Stimulated activated CD4-positive, alpha-beta T cell treated with anti-CD3 and anti-CD28 coated beads, TNF-alpha, amount 100 ng/mL, for 24 hours (primary cell): ENCODE measurements at places on chromosomes 3 and 15.

DNA sequence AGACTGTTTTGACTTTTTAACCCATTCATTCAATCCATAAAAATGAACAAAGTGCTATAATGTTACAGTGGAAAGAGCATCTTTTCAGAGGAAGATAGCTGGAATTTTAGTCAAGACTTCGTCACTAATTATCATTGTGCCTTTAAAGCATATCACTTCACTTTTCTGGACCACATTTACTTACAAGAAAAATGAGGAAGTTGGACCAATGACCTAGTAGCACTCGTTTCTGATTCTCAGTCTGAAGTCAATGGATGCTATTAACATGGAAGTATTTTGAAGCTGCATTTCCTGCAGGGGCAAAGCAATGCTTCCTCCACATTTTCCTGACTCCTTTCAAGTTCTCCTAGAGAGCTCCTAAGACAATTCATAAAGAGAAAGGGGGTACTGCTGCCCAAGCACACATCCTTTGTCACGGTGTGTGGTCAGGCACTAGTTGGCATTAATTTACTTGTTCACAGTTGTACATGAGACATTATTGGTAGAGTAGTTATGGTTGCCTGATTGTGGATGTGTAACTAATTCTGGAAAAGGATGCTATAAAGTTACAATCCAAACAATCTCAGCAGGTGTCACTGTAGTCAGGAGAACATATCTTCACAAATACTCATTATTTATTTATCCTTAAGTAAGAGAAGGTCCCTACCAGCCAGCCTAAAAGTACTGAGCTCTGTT lies 1049.1 kb downstream of the FHIT start:
- DNase-seq, result no peak

DNA sequence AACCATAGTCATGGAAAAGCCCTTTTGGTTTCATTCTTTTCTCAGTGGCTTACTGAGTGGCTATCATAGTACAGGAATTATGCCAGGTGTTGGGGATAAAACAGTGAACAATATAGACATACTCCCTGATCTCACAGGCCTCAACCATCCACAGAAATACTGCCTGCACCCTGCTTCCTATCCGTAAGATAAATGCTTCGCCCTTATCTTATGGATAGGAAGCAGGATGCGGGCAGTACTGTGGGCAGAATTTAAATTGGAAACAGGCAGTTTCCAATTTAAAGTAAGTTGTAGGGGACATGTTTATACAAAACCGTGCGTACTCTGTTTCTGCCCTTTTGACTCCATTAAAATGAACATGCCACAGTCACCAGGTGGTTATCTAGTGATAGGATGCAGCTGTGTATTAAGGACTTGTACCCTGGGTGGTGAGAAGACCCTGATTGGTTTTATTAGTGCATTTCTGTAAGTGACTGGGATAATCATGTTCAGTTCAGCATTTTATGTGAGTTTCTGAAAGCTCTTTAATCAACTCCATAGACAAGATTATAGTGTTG lies 141.8 kb upstream of the BHLHE40 start:
- no peak for DNase-seq

GRCh38 chr3:48086705-48087104 lies 70.5 kb upstream of the MAP4 start:
- no peak for DNase-seq

- DNase-seq, result no peak
Measured at GRCh38 chr15:38069511-38070011, 135.1 kb downstream of the TMCO5A start.

DNA sequence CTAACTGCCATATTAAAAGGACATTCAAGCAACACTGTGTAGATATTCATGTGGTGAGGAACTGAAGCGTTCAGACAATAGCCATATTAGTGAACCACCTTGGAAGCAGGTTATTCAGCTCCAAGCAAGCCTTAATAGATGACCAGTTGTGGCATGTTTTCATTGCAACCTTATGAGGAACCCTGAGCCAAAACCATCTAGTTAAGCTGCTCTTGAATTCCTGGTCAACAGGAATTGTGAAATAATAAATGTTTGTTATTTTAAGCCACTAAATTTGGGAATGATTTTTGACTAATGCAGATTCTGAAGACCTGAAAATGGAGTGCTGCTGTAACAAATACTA lies 73.0 kb downstream of the SPRED1 start:
- no peak for DNase-seq

GRCh38 chr3:42632146-42632545 lies 21.4 kb upstream of the ZBTB47 start:
- DNase-seq, result no peak

- no peak for DNase-seq
Measured at GRCh38 chr15:37037071-37037655, 63.2 kb downstream of the MEIS2 start.

- no peak for DNase-seq
Measured at GRCh38 chr3:88101142-88101541, 42.1 kb downstream of the ZNF654 start.

DNA sequence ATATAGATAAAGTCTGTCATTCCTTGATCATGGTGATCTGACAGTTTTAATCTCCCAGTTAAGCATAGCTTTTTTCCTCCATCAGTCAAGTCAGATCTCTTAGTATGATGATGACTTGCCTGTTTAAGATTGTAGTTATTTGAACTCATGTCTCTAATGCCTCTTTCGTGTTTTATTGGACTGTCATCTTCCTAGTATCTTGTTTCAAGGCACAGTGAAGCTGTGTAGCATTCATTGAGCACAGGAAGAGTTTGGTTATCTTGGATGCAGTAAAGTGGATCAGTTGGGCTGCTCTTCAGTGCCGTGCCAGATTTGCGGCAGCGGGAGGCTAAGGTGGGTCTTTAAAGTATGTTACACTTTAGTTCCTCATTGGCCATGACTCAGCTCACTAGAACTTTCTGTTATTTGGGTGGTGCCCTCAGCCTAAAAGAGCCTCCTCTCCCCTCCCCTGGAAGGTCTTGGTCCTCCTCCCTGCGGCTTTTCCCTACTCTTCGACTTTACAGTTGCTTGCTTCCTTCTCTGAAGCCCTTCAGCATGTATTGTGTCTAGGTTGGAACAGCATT lies 45.7 kb upstream of the SKOR1 start:
- DNase-seq, result no peak

DNA sequence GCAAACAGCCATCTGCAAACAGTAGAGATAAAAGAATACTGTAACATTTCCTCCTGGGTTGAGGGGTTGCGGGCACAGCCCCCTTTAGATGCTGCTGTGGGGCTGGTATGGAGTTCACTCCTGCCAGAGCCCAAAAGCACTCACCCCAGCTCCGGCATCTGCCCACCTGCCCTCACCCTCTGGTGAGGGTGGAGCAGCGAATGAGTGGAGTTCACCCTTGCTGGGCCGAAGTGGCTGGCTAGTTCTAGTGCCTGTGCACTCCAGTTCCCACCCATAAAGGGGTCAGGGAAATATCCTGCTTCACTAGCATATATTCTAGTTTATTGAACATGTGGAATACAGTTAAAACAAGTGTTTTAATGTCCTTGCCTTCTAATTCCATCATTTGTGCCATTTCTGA lies 209.7 kb upstream of the SGO1 start:
- no peak for DNase-seq

- no peak for DNase-seq
Measured at GRCh38 chr3:166123576-166123975, 286.4 kb upstream of the BCHE start.

- DNase-seq, result no peak
Measured at GRCh38 chr3:106824856-106825255, 552.4 kb upstream of the CCDC54 start.

DNA sequence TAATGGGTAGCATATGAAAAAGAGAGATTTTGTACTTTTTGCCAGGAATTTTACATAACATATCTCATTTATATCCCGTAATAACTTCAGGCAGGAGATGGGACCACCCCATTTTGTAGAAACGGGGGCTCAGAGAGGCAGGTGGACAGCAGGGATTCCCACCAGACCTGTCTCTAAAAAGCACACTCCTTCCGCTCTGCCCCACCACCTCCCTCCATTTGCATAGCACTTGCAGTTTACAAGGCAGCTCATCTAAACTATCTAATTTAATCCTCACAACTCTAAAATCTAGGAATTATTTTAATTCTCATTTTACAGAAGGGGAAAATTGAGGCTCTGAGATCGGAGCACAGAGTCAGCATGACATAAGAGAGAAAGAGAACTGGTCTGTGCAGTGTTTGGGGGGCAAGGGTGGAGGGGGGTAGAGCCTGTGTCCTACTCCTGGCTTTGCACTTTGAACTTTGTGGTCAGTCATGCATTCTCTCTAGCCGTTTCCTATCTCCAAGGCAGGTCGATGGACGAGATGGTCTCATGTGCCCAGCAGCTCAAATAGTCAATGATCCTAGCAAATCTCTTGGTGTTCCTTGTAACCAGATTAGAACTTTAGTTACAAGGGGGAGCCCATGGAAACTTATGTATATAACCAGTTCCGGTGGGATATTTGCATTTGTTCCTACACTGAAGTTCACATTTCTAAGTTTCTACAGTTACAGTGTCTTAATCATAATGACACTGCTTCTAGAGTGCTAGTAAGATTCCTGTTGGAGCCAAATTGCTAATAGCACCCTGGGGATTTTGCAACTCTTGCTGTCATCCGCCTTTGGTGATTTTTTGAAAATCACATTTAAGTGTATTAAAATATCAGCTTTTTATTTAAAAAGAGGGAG lies 18.6 kb downstream of the CRYGS start:
- DNase-seq, result no peak
